ENCODE measurements at places on chromosomes 1 and 21.

GRCh38 chr21:42086969-42087368 is 15.9 kb downstream of the UMODL1 start:
- DNase-seq, result no peak

DNA sequence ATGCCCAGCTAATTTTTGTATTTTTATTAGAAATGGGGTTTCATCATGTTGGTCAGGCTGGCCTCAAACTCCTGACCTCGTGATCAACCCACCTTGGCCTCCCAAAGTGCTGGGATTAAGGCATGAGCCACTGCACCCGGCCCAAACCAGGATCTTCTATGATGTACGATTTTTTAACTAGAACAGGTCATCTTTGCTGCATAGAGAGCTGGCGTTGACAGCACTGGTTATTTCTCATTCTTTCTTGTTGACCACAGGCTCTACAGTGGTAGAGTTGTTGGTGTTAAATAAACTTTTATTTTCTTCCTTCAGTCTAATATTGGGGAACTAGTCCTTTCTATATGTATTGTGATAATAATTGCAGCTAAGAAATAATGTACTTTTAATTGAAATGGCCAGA is 3.8 kb upstream of the MAB21L3 start:
- no peak for DNase-seq

- DNase-seq, result no peak
Measured at GRCh38 chr1:207495801-207496792, at the start of gene CR1. Gene CR1 (plus strand): TSS chr1:207496157. CDS start chr1:207496268, 111 bp downstream.

GRCh38 chr1:10424034-10424433 is 6.2 kb upstream of the CENPS start:
- no peak for DNase-seq

DNA sequence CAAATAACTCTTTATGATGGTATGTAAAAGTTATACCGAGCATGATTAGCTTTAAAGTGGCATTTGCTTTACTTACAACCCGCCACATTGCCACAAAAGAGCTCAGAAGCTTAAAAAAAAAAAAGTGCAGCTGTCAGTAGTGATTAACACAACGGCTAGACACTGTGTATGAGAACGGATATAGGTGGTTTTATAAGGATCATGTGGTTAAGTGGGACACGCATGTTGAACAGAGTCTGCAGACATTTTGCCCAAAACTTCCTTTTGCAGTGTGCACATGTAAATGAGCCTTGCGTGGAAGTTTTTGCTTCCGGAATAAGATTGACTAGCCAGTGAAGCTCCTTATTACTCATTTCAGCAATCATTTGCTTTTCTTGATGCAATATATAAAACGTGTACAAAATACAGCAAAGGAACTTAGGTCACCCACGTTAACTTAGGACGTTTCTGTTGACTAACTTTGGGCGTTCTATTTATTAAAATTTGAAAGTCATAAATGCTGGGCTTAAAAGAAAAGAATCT is 58.7 kb upstream of the RGS1 start:
- DNase-seq, result no peak

- peak; percentile 27 for DNase-seq
Measured at GRCh38 chr21:21000591-21001175, 2.5 kb downstream of the NCAM2 start.

DNA sequence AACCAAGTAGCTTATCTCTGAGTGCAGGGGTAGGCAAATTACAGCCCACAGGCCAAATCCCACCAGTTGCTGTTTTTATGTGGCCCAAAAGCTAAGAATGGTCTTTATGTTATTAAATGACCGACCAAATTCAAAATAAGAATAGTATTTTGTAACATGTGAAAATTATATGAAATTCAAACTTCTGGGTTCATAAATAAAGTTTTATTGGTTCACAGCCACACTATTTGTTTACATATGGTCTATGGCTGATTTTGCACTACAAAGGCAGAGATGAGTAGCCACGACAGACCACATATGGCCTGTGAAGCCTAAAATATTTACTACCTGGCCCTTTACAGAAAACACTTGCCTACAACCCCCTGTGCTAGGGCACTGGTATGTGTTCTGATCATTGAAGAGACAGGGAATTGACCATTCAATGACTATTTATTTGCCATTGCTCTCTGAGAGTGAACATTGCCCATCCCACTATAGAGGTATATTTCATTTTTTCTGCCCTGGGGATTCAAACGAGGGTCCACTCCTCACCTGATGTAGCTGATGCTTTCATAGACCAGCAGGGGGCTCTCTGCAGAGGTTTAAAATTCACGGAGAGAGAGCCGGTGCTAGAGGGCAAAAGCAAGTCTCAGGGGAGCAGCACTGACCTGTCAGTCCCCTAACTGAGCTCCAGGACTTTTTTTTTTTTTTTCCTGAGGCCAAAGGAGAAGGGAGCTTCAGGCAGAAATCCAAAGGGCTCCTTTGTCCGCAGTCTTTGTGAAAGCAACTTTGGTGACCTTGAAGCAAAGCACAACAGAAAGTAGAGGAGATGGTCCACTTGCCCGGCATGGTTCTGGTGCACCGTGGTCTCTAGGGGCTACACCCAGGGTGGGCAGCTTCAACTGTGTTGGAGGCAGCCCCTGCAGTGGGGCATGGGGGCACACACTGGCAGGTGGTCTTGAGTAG is 7.3 kb upstream of the GNL2 start:
- DNase-seq, result no peak

DNA sequence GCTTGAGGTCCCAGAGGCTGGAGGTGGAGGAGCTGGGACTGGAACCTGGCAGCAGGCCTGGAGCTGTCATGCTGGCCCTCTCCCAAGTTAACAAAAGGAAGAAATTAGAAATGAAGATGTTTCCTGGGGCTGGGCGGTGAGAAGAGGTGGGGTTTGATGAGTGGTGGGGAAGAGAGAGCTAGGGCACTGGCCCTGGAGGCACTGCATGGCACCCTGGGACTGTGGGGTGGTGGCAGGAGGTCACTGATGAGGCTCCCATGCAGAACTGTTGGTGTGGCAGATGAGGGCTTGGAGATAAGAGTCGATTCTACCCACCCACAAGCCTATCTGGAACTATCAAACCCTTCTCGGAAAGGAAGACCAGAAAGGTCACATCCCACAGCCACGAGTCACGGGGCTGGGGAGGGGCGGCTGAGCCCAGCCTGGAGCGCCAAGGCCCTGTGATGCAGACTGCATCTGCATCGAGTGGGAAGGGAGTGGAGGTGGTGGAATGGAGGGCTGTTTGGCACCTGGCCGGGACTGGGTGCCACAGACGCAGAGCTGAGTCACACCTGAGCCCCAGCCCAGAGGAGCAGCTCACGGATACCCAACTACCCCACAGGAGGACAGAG is 29.4 kb downstream of the MRPL37 start:
- no peak for DNase-seq

DNA sequence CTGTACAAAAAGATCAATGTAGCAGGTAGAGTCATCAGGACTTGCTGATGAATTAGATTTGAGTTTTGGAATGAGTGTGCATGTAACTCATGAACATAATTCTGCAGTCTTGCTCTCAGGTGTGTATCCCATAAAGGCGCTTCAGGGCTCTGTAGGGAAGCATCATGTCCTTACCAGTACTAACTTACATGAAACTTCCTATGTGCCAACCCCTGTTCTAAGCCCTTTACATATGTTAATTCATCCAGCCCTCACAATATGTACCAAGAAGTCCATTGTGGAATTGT is 2.1 kb upstream of the FCRLB start:
- DNase-seq, result no peak

- no peak for DNase-seq
Measured at GRCh38 chr1:172138634-172139033, 281.9 kb upstream of the C1orf105 start.
